CD4-positive, alpha-beta T cell treated with Interleukin-4 for 1 hour (primary cell): ENCODE measurements at places on chromosomes 16 and 17.

DNA sequence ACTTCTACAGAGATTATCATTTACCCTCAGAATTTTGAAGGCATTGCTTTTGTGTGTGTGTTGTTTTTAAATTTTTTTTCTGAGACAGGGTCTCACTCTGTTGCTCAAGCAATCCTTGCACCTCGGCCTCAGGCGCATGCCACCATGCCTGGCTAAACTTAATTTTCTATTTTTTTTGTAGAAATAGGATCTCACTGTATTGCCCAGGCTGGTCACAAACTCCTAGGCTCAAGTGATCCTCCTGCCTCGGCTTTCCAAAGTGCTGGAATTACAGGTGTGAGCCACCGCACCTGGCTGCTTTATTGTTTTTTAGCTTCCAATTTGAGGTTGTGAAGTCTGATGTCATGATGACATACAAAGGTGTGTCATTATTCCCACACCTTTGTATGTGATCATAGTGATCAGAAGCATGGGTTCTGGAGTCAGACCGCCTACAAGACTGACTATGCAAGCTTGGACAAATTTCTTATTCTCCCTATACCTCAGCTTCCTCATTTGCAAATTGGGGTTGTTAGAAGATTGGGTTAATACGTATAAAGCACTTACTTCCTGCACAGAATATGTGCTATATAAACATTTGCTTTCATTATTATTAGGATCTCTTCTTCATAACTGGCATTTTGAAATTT lies 5.8 kb downstream of the SEPHS2 start:
- DNase-seq = no peak

DNA sequence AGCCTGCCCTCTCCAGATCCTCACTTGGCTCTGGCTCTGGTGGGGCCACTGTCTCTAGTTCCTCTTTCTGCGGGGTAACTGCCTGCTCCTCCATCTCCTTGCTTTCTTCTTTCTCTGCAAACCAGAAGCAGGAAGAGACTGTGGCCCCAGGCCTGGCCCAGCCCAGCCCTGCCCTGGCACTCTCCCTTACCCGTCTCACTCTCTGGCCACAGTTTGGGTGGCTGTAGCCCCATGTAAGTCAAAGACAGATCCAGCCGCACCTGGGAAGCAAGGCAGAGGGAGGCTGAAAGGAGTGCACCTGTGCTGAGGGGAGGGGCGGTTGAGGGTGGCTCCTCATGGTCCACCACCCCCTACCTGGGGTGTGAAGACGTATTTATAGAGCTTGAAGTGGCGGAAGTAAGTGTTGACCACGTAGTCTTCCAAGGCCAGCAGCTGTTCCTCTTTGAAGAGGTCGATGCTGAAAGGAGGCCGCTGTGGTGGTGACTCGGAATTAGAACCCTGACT lies 2.8 kb downstream of the CFAP119 start:
- DNase-seq = peak; percentile 44

GRCh38 chr17:74427048-74427762 lies 4.7 kb upstream of the GPRC5C start:
- no peak for DNase-seq

DNA sequence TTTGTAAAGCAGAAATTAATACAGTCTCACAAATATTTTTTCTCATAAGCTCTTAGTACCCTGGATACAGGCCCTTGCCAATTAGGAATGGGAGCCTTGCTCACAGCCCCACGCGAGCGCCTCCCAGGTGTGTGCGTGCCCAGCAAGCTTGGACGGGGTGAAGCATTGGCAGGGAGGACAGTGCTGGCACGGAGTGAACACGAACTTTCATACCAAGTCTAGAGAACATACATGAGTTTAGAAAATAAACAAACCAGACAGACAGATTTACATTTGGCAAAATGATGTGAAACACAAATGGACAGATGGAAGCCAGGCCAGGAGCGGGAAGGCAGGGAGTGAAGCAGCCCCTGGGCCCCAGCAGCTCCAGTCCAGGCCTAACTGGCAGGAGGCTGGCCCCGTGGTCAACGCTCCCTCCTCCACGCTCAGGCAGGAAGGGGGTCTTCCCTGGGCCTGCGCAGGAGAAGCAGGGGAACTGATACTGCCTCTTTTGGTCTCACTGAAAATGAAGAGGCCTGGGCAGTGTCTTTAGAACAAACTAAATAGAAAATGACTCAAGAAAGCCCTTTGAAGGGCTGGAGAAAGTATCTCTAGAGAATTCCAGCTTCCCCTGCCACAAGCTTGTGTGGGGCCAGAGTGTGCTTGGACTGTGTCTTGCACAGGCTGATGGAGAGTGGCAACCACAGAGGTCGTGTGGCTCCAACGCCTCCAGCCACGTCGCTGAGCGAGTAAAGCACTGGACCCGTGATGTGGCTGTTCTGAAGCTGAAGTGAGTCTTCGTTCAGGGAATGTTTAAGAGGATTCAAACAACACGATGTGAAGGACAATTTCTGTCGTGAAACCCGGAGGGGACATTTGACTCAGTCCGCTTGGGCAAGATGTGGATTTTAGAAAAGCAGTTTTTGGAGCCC lies 9.9 kb upstream of the FOXJ1 start:
- no peak for DNase-seq

DNA sequence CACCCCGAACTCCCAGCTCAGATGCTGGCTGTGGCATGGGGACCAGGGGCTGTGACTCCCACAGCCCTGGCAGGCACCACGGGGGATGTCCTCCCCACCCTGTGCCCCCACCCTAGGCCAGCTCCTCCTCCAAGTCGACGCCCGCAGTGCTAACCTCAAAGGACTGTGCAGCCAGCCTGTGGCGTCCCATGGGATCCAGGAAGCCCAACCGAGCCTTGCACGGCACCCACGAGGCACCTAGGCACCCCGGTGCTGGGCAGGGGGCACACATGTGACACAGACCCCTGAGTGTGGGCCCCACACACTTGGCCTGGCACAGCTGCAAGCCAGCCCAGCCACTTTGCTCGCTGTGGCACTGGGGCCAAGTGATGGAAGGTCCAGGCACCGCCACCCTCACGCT lies 3.9 kb downstream of the GCGR start:
- no peak for DNase-seq

GRCh38 chr17:27558842-27559505 lies 72.0 kb upstream of the LGALS9 start:
- DNase-seq = no peak

GRCh38 chr16:66519482-66520373 lies 30.2 kb downstream of the TK2 start:
- no peak for DNase-seq

DNA sequence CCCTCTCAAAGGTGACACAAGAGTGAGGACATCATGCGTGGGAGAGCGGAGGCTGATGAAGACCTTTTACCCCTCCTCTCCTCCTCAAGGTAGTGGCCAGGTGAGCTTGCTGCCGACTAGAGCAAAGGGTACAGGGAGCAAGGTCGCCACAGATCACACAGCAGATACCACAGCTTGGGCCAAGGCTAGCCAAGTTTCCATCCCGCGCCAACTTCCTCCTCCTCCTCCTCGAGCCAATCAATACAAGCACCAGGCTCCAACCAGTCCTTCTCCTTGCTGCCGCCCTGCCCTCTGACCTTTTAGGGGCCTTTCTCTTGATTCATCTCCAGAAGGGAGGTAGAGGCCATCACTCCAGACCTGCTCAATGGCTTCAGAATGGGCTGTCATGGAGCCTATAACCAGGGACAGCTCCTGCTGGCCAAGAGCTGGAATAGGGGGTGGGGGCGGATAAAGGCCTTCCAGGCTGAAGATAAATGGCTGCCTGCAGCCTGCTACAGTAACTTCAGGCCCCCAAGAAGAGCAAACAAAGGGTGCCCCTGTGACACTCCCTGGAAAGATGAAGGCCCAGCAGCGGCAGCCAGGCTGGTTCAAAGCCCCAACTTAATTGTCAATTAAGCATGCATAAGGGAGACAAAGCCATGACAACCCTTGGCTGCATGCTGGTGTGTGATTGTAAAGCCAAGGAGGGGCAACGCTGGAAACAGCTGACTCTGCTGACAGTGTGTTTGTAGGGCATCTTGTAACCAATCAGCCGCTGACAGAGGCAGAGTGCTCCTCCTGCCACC lies 17.8 kb downstream of the HNF1B start:
- DNase-seq = no peak

- DNase-seq = peak; percentile 90
Measured at GRCh38 chr16:84593825-84594724, 23.8 kb downstream of the COTL1 start.

GRCh38 chr17:81436294-81436849 lies 41.1 kb downstream of the BAHCC1 start:
- DNase-seq = no peak
